ENCODE measurements at places on chromosomes 11 and 22. TPM values are rescaled to one million over a fixed set of nuclear protein-coding genes. Genes with fewer than 3 reads are reported as not detected.
A peak's percentile ranks its signal among the peaks of the same experiment; 100 is the strongest.

DNA sequence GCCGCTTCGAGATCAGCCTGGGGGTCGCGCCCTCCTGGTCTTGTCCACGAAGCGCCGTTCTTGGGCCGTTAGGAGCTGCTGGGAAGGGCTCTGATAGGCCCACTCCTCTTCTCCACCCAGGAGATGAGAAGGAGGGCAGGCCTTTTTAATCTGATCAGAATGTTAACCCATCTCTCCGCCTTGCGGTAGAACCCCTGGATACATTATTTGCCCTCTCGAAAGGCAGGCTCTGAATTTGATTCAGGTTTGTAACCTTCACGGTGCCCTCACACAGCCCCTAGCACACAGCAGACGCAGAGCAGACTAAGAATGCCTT is at the start of gene CCDC83:
CCDC83 (plus strand) TSS at position 43 of the 316 bp plus-strand sequence. CDS start 9,741 bp downstream, outside the sequence.
- peaks cover 8% of the 10 kb centered on the region for H3K4me1 ChIP-seq
- H3K36me3 ChIP-seq, result no peaks in the 10 kb centered on the region
- no peak for DNase-seq
- H3K27me3 ChIP-seq, result peaks cover 4% of the 10 kb centered on the region
- peak within 1 kb of the TSS; percentile 79 for H3K27ac ChIP-seq

Gene RAB39A
- total RNA-seq, result 3.6 TPM

GRCh38 chr11:11581481-11581880 is 40.3 kb downstream of the GALNT18 start:
- H3K36me3 ChIP-seq, result no peaks in the 10 kb centered on the region
- no peak overlapping the region for H3K4me3 ChIP-seq
- no peaks in the 10 kb centered on the region for H3K4me1 ChIP-seq
- DNase-seq, result no peak

- H3K4me3 ChIP-seq, result no peak overlapping the region
- H3K27me3 ChIP-seq, result peaks cover 5% of the 10 kb centered on the region
Observed at GRCh38 chr22:49406047-49406650, 421.5 kb downstream of the BRD1 start.

Gene MS4A1
- total RNA-seq, result 2,024 TPM

DNA sequence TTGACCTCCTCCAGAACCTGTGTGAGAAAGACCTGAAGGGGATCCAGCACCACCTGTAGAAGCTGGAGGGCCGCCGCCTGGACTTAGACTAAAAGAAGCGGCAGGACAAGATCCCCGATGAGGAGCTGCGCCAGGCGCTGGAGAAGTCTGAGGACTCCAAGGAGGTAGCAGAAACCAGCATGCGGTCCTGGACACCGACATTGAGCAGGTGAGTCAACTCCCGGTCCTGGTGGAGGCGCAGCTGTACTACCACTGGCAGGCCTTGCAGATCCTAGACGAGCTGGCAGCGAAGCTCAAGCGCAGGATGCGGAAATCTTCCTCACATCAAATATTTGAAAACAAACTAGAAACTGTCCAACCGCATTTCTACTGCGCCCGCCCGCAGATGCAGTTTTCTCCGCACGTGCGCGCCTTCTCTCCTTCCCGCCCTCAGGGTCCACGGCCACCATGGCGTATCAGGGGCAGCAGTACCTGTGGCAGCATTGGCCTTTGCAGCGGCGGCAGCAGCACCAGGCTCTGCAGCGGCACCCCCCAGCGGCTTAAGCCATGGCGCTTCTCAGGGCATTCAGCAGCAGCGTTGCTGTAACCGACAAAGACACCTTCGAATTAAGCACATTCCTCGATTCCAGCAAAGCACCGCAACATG is 10.2 kb downstream of the CLDN25 start:
- no peaks in the 10 kb centered on the region for H3K36me3 ChIP-seq
- DNase-seq, result no peak
- H3K27ac ChIP-seq, result no peak overlapping the region
- peaks cover 15% of the 10 kb centered on the region for H3K27me3 ChIP-seq

Gene AHNAK
- total RNA-seq, result 246 TPM

- no peaks in the 10 kb centered on the region for H3K4me1 ChIP-seq
- no peaks in the 10 kb centered on the region for H3K27me3 ChIP-seq
- no peak overlapping the region for H3K4me3 ChIP-seq
- no peak for DNase-seq
Observed at GRCh38 chr11:15943418-15944197, 412.7 kb downstream of the SOX6 start.

- no peaks in the 10 kb centered on the region for H3K4me1 ChIP-seq
- H3K27me3 ChIP-seq, result no peaks in the 10 kb centered on the region
- H3K4me3 ChIP-seq, result no peak overlapping the region
- no peak for DNase-seq
- H3K27ac ChIP-seq, result no peak overlapping the region
- H3K36me3 ChIP-seq, result no peaks in the 10 kb centered on the region
Observed at GRCh38 chr11:103980108-103980507, 56.3 kb upstream of the DDI1 start.

Measured in activated B cell treated with CpG ODN at 0.5 μM for 24 hours (primary cell).